ENCODE measurements at places on chromosomes 1 and 21. TPM values are rescaled to one million over a fixed set of nuclear protein-coding genes. Genes with fewer than 3 reads are reported as not detected.

The SH2D2A gene
- total RNA-seq: 2.5 TPM

The DMBX1 gene
- not detected for total RNA-seq

The PWP2 gene
- total RNA-seq: 7.9 TPM

The RNF186 gene
- not detected for total RNA-seq

The ARHGEF10L gene
- total RNA-seq: 52.2 TPM

The KRTAP13-2 gene
- not detected for total RNA-seq

The OR2T2 gene
- not detected for total RNA-seq

DNA sequence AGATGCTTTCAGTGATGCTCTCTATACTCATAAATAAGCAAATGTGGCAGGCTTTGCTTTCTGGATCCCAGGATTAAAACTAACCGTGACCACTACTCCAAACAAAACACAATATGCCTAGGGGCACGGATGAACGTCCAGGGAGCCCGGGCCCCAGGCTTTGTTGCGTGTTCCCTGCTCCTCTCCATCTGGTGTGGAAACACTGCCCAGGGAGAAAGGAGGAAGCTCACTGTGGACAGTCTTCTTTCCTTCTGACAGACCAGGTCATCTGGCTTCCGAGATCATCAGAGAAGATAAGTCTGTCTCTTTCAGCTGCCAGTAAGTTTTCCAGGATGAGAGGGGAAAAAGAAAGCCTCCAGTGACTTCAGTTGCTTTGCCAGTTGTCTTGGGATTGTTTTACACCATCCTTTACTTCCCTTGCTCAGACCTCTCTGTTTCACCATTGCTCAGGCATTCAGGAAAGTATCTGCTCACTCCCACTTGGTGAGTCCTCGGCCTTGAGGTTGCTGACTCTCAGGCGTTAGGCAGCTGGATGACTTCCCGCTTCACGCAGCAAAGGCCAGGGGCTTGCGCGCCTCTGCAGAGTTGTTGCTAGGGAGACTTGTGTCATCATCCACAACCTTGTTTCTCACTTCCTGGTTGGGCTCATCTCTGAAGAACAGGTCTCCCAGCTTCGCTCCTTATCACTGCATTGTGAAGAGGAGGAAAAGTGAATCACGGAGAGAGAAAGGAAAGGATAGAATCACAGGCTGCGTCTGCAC lies 20.6 kb upstream of the PGD start:
- H3K4me3 ChIP-seq: no peak overlapping the region
- H3K27me3 ChIP-seq: no peaks in the 10 kb centered on the region
- peaks cover 27% of the 10 kb centered on the region for H3K36me3 ChIP-seq
- peak overlapping the region; percentile 73 for H3K27ac ChIP-seq

DNA sequence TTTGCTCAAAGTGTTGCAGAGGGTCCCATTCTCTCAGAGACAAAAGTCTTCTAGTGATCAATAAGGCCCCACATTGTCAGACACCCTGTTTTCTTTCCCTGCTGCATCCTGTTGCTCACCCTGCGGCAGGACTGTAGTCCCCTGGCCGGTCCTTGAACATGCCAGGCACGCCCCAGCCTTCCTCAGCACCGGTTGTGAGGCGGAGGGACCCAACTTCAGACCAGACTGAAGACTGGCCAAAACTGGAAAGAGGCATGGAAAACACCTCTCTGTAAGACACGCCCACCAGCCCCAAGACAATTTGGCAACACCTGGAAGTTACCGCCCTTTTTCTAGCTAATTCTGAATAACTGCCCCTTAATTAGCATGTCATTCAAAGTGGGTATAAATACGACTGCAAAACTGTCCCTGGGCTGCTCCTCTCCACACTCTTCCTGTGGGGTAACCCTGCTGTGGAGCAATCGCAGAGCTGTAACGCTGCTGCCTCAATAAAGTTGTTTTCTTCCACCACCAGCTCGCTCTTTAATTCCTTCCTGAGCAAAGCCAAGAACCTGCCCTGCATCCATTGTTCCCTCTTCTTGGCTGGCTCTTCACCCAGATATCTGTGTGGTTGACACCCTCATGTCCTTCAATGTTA lies 23.8 kb downstream of the PLA2G2A start:
- no peak overlapping the region for H3K4me3 ChIP-seq
- H3K27ac ChIP-seq: no peak overlapping the region
- no peaks in the 10 kb centered on the region for H3K36me3 ChIP-seq

GRCh38 chr1:43143441-43143888 lies 28.6 kb downstream of the EBNA1BP2 start:
- no peaks in the 10 kb centered on the region for H3K4me1 ChIP-seq
- no peaks in the 10 kb centered on the region for H3K36me3 ChIP-seq
- no peak overlapping the region for H3K4me3 ChIP-seq

GRCh38 chr1:32494196-32494595 lies 29.3 kb downstream of the ZBTB8B start:
- H3K27ac ChIP-seq: no peak overlapping the region
- no peak for DNase-seq
- H3K27me3 ChIP-seq: no peaks in the 10 kb centered on the region
- no peak overlapping the region for H3K4me3 ChIP-seq

DNA sequence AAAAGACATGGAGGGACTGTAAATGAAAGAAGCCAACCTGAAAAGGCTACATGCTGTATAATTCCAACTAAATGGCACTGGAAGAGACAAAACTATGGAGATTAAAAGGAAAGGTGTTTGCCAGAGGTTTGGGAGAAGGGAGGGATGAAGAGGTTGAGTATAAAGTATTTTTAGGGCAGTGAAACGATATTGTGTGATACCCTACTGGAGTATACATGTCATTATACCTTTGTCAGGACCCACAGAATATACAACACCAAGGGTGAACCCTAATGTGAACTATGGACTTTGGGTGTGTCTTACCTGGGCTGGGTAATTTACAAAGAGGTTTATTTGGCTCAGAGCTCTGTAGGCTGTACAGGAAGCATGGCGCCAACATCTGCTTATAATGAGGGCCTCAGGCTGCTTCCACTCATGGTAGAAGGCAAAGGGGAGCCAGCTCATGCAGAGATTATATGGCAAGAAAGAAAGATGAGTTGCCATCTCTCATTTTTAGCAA lies 73.4 kb downstream of the CD2 start:
- no peaks in the 10 kb centered on the region for H3K27me3 ChIP-seq
- no peak overlapping the region for H3K27ac ChIP-seq
- DNase-seq: no peak
- H3K4me1 ChIP-seq: no peaks in the 10 kb centered on the region

DNA sequence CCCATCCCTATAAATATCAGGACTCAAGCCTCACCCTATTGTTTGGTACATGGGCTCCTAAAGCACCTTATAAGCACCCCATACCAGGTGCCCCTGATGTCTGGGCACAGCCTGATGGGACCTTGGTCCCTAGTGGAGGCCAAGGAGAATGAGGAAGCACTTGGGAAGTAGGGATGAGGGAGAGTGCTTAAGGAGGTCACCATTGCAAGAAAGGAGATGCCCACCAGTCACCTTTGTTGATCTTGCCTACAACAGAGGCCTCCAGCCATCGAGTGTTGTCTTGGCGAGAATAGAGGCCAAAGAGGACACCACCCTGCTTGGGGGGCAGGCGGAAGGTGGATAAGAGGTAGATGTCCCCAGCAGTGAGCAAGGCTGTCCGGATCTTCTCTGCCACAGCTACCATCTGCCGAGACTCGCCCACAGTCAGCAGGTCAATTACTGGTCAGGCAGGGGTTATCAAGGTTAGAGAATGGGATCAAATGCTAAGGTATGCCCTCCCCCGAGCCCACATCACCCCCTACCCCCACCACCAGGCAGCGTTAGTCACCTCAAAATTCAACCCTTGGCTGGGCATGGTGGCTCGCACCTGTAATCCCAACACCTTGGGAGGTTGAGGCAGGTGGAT lies 1.6 kb downstream of the THBS3 start:
- H3K27me3 ChIP-seq: no peaks in the 10 kb centered on the region
- DNase-seq: no peak
- H3K4me1 ChIP-seq: peaks cover 23% of the 10 kb centered on the region
- no peak overlapping the region for H3K27ac ChIP-seq
- no peak overlapping the region for H3K4me3 ChIP-seq
- H3K36me3 ChIP-seq: no peaks in the 10 kb centered on the region

DNA sequence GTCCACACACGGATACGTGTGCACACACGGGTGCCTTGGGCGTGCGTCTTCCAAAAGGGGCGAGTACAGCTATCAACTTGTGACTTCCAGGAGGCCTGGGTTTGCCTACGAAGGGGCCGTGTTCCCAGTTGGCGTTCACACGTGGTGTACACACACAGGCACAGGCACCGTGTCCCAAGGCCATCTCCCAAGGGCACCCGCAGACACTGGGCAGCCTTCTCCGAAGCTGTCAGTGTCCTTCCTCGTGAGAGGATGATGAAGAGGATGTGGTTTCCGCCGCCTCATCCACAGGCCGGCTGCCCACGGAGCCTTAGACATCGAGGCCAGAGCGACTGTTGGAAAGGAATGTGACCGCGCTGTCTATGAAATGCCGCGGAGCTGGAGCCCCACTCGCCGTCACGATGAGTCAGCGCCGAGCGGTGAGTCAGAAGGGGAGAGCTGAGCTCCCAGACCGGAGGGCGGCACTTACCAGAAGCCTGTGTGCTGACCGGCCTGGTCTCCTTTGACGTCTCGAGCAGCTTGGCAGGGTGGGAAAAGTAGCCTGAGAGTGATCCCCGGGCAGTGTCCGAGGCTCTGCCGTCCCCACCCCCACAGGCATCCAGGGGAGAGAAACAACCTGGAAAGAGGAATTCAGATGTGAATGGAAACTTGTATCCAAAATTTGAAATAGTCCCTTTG lies 141.4 kb upstream of the ARHGEF16 start:
- peak; percentile 88 for DNase-seq
- no peaks in the 10 kb centered on the region for H3K36me3 ChIP-seq
- H3K4me1 ChIP-seq: peaks cover 45% of the 10 kb centered on the region
- no peak overlapping the region for H3K4me3 ChIP-seq
- peak overlapping the region; percentile 80 for H3K27ac ChIP-seq
- H3K27me3 ChIP-seq: no peaks in the 10 kb centered on the region

DNA sequence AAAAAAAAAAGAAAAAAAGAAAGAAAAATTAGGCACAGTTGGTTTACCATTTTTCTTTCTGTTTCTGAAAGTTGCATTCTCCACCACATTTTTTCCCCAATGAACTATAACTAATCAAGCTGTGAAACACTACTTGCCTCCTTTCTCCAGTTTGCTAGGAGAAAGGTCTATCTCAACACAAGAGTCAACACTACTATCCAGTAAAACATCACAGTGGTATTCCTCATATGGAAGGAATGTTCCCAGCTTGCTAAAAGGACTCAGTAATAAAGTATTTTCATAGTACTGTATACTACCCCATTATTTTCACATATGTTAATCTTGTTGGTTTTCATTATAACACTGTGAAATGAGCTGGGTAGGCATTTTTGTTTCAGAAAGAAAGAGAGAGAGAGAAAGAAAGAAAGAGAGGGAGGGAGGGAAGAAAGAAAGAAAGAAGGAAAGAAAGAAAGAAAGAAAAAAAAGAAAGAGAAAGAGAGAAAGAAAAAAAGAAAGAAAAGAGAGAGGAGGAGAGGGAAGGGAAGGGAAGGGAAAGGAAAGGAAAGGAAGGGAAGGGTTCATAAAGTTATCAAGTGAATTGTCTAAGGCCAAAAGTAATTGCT lies 7.9 kb downstream of the PTGER3 start:
- no peak overlapping the region for H3K4me3 ChIP-seq
- no peak for DNase-seq
- H3K27me3 ChIP-seq: no peaks in the 10 kb centered on the region
- no peak overlapping the region for H3K27ac ChIP-seq
- no peaks in the 10 kb centered on the region for H3K36me3 ChIP-seq
- H3K4me1 ChIP-seq: no peaks in the 10 kb centered on the region

- no peaks in the 10 kb centered on the region for H3K27me3 ChIP-seq
- H3K4me1 ChIP-seq: no peaks in the 10 kb centered on the region
- H3K36me3 ChIP-seq: peaks cover 81% of the 10 kb centered on the region
- no peak for DNase-seq
- no peak overlapping the region for H3K27ac ChIP-seq
- H3K4me3 ChIP-seq: no peak overlapping the region
Measured at GRCh38 chr1:25223471-25223870, 8.8 kb downstream of the SYF2 start.

DNA sequence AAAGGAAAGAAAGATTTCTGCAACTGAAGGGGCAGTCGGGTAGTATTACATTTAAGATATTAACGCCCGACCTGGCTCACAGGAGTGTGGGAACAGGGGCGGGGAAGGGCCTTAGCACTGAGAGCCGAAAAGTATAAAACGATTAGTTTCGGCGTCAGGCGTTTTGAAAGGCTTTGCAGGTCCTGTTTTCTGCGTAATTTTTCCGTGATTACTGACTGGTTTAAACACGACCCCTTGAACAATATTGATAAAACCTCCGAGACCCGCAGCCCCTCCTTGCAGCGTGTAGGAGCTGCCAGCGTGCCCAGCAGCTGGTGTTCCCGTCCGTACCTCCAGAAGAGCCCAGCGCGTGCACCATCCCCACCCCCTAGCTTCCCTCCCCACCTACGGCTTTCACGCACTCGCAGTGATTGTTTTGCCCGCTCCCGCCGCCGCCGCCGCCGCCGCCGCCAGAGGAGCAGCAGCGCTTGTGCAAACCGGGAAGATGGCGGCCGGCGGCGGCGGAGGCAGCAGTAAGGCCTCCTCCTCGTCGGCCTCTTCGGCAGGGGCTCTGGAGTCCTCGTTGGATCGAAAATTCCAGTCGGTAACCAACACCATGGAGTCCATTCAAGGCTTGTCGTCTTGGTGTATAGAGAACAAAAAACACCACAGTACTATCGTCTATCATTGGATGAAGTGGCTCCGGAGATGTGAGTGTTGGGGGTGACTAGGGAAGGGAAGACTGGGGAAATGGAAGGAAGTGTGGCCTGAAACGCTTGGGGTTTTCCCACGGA lies 470 bp downstream of the RPRD2 start:
- H3K27ac ChIP-seq: peak overlapping the region; percentile 97
- peak overlapping the region; percentile 73 for H3K4me3 ChIP-seq
- peak; percentile 87 for DNase-seq
- no peaks in the 10 kb centered on the region for H3K27me3 ChIP-seq
- H3K4me1 ChIP-seq: peaks cover 18% of the 10 kb centered on the region
- no peaks in the 10 kb centered on the region for H3K36me3 ChIP-seq

DNA sequence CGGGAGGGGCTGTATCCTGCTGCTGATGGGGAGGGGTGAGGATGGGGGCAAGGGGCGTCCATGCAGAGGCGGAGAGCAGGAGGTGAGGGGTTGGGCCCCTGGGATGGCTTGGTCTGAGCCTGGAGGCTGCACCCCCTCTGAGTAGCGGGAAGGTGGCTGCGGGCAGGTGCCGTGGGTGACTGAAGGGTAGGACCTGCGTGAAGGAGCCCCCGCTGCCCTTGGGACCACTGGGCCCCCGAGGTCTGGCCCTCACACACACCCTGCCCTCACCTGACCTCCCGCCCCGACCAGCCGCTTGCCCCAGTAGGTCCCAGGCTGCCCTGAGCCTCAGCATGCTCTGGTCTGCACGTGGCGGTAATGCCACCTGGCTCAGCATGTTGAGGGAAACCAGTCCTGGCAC lies 12.8 kb upstream of the SKI start:
- H3K27ac ChIP-seq: peak overlapping the region; percentile 98
- H3K27me3 ChIP-seq: no peaks in the 10 kb centered on the region
- peaks cover 36% of the 10 kb centered on the region for H3K4me1 ChIP-seq
- no peak overlapping the region for H3K4me3 ChIP-seq
- no peak for DNase-seq
